ENCODE measurements at places on chromosomes 13 and 19. TPM values are rescaled to one million over a fixed set of nuclear protein-coding genes. Genes with fewer than 3 reads are reported as not detected.

Gene SMG9
- 69.1 TPM for total RNA-seq

- no peak for DNase-seq
Measured at GRCh38 chr19:11578258-11579142, 1.1 kb upstream of the ACP5 start.

DNA sequence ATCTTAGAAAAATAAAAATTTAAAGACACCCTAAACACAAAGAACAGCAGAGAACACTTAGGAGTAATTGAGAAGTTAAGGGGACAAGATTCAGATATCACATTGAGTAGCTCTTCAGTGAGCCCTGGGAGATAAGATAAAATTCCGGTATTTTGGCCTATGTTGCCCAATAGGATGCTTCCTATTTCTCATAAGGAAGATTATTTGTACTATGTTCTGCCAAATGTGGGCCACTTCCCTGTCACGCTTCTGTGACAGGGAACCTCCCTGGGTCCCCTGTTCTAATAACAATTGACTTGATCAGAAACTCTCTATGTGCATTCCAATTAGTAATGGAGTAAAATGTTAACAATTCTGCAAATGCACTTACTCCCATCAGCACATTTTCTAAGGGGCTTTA is 310.7 kb downstream of the MYO16 start:
- no peak for DNase-seq

DNA sequence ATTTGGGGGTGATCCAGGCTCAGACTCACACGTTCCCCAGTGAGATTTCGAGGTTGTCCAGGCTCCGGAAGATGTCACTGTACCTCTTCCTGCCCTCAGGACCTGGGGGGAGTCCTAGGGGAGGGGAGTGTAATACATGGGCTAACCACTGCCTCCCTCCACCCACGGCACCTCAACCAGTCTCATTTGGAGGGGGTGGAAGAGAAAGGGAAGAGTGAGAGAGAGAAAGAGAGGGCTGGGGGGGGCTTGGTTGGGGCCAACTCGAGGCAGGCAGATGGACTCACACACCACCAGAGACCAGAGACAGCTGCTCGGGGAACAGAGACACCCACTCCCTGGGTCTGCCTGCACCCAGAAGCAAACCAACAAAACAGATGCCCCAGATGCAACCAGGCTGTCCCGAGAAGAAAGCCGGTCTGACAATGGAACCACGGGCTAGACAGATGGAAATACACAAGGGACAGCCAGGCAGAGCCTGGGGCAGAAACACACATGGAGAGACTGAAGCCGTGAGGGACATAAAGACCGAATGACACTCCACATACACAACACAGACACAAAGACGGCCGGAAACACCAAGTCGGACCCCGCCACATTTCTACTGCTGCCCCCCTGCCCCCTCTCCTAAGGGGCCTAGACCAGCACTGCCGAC is 825 bp downstream of the GMIP start:
- no peak for DNase-seq

GRCh38 chr13:112689303-112690245 is at the start of gene ATP11A:
Gene ATP11A (plus strand): TSS chr13:112690038. CDS start chr13:112690417, 379 bp downstream.
- peak; percentile 73 for DNase-seq

DNA sequence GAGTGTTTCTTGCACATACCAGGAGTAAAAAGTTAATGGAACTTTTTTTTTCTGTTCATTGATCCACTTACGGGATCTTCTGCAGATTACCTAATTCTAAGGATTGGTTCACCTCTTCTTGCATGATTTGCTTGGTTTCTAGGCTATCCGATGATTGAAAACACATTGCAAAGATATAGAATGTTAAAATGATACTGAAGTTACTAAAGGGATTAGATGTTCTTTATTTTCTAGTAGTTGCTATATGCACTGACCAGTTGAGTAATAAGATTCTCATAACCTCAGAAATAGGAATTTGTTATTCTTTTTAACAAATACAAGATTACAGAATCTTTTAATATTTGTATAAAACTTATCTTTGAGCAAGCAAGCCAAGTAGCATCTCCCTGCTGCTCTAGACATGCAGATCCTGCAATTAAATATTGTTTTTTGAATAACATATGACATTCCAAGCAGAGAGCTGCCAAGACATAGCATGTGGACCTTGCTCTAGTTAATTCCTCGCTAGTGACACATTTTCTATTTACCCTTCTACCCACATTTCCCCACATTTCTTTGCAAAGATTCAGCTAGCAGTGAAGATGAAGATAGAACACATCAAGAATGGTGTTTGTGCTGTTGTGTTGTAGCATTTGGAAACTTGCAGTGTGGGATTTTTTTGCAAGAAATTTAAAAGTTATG is 51.7 kb upstream of the RNF113B start:
- no peak for DNase-seq

- no peak for DNase-seq
Measured at GRCh38 chr13:93473441-93474270, 247.0 kb downstream of the GPC6 start.

Gene TBXA2R
- total RNA-seq: 0.24 TPM

- no peak for DNase-seq
Measured at GRCh38 chr13:111552891-111553655, 232.6 kb downstream of the TEX29 start.

Gene KLK6
- 350 TPM for total RNA-seq

Gene JSRP1
- total RNA-seq: not detected

DNA sequence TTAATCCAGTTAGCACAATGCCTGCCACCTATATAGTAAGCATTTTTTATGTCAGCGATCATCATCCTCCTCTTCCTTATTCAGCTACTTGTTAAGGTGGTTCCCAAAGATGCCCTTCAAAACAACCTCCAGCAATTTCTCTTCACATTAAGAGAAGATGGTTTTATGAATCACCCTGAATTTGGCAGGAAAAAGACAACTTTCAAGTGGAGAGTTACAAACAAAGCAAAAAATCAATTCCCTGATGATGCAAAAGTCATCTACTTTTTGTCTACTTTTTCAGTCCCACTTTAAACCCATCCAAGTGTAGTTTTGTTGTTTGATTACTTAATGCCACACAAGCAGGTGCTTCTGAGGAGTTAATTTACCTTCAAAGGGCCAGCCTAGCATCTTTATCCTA is 139.1 kb upstream of the SERP2 start:
- DNase-seq: no peak

DNA sequence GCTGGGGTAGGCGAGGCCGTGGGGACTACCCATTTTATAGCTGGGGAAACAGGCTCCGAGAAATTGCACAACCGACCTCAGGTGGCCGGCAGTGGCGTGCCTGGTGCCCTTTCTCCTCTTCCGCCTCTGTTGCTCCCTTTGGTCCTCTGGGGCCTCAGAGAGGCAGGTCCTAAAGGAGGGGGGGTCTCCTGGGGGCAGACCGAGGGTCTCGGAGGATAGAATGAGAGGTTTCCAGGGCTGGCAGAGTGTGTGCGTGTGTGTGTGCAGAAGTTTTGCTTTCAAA is 11.3 kb downstream of the STX10 start:
- DNase-seq: no peak

GRCh38 chr19:14614099-14614412 is 31.2 kb downstream of the CLEC17A start:
- DNase-seq: no peak

DNA sequence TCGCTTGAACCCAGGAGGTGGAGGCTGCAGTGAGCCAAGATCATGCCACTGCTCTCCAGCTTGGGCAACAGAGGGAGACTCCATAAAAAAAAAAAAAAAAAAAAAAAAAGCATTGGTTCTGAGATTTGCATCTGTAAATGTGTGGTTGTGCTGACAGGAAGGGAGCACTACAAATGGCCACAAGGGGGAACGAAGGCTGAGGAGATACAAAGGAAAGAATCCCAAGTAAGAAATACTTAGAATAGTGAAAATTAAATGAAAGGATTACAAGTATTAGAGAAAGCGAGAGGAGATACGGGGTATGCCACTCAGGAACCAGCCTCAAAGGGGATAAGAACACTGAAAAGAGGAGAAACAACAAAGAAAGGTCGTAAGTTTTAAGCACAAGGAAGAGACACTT is 284.9 kb downstream of the KLF12 start:
- no peak for DNase-seq

DNA sequence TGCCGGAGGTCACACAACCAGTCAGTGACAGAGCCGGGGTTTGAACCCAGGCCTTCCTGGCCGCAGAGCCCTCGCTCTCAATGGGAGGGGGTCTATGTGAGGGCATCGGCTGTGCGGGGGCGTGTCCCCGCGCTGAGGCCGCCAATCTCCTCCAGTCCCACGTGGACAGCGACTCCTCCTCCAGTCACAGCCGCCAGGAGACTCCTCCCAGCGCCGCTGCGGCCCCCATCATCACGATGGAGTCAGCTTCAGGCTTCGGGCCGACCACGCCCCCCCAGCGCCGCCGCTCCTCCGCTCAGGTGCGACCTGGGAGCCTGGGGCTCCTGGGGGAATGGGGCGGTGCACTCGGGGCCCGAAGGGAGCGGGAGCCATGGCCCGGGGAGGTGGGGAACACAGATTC is 6.0 kb downstream of the SPRED3 start:
- no peak for DNase-seq

Gene SIGLECL1
- not detected for total RNA-seq

DNA sequence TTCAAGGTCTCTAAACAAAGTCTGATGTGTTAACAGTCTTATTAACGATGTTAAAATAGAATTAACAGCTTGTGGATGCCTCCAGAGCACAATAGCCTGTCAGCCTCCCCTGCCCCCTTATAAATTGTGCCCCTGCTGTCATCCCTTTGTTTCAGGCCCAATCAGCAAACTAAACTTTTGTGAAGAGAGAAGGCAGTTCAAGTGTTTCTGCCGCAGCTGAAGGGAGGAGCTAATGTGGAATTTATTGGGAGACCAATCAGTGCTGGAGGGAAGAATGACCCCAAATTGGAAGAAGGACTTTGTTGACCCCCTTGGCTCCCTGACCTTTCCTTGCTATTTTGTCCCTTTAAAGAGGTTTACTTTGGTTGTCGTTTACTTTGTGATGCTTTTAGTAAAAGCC is 160.5 kb downstream of the TM9SF2 start:
- DNase-seq: no peak

GRCh38 chr19:53903055-53903680 is 5.9 kb upstream of the CACNG7 start:
- peak; percentile 67 for DNase-seq

GRCh38 chr19:9461938-9462337 is 26.6 kb upstream of the ZNF266 start:
- DNase-seq: no peak

DNA sequence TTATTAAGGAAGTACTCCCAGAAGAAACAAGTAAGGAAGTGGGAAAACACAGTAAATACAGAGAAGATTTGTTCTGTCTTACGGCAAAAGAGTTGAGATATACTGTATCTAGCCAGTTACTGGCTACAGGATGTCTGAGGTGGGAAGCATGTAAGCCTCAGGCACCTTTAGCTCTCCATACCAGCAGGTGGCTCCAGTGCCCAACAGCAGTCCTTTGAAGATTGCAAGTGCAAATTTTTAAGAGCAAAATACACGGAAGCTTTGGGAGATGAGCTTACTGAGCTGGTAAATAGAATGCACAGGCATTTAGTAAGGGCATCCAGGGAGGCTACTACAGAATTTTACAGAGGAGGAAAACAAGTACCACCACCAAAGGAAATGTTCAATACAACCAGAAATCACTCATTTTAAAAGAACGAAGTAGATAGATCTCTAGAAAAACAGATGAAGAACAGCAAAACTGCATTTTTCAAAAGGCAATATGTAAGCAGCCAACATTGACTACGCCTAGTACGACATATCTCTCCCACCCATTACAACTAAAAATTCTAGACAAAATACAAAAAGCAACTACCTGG is 57.9 kb upstream of the VSTM2B start:
- peak; percentile 40 for DNase-seq

- no peak for DNase-seq
Measured at GRCh38 chr13:40388617-40389016, 277.8 kb downstream of the FOXO1 start.

GRCh38 chr13:80214050-80214449 is 126.9 kb downstream of the SPRY2 start:
- no peak for DNase-seq

GRCh38 chr13:102870677-102871415 is 25.0 kb downstream of the ERCC5 start:
- peak; percentile 43 for DNase-seq

DNA sequence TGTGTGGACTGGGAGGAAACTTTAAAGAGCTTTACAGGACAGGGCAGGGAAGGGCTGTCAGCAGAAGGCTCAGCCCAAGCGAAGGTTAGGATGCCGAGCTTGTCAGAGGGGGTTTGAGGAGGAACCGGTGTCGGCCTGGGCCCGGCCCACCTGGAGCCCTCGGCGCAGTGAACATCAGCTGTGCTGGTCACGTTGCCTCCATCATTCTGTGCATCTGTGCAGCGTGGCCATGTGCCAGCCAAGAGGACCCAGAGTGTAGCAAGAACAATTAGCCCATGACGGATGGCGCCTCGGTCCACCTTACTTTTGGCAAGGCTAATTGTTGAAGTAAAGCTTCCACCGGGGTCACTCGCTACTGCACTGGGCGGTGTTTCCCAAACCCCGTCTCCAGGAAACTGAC is 161.4 kb downstream of the PTPRS start:
- DNase-seq: no peak

All from Calu3 (cell line).